ENCODE measurements at places on chromosomes 6 and 20.

GRCh38 chr20:18705910-18706309 lies 107.7 kb upstream of the SCP2D1 start:
- no peak for DNase-seq

DNA sequence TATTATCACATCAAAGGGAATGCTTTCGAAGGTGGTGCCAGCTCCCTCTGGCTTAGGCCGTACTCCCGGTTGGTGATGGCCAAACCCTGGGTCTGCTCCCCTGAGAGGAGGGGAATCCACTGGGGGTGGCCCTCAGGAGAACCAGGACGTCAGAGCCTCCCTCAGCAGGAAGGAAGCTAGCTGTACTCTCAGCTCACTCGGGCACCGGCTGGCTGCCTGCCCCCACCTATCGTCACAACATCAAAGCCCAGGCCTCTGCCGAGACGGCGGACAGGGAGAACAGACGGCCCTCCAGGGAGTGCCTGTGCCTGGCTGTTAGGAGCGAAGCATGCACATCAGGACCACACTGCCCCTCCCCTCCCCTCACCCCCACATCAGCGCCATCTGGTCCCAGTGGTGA lies 9.2 kb upstream of the PGC start:
- DNase-seq, result no peak

- DNase-seq, result no peak
Measured at GRCh38 chr6:7042654-7043545, 64.9 kb upstream of the RREB1 start.

DNA sequence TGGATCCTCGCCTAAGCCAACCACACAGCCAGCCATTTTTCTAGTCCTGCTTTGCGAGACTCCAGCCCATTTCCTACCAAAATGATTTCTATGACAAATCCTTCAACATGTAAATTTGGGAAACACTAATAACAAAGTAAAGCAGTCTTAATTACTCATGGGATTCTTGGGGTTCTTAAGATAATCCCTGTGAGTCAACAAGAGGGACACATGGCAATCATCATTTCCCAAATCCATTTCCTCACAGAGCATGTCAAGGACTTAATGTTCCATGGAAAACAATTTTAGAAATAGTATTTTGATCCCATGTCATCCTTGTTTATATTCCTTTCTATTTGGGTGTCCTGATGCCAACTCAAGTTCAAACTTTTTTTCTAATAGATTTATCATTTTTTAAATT lies 322.7 kb upstream of the NOX3 start:
- DNase-seq, result no peak

- no peak for DNase-seq
Measured at GRCh38 chr6:116562614-116563013, 8.7 kb upstream of the RWDD1 start.

GRCh38 chr6:110781522-110782214 lies 33.6 kb downstream of the CDK19 start:
- no peak for DNase-seq

- DNase-seq, result no peak
Measured at GRCh38 chr6:133244519-133244918, 3.4 kb downstream of the EYA4 start.

DNA sequence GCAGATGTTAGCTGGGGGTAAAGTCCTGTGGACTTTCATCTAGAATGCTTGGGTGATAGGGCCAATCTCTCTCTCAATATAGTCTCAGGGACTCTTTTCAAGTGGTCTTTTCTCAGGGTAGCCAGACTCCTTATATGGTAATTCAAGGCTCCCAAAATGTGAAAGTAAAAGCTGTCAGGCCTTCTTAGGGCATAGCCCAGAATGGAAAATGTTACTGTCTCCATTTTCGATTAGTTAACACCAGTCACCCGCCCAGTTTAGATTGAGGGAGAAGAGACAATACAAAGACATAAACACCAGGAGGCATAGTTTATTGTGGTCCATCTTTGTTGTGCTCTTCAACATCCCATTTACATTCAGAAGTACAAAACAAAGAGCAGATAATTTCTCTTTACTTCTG lies 295.8 kb downstream of the EPHA7 start:
- no peak for DNase-seq

- DNase-seq, result no peak
Measured at GRCh38 chr6:159701413-159701999, 8.5 kb upstream of the SOD2 start.

- no peak for DNase-seq
Measured at GRCh38 chr6:158122048-158122447, 46.0 kb downstream of the SERAC1 start.

- no peak for DNase-seq
Measured at GRCh38 chr20:17225851-17226409, 910 bp upstream of the PCSK2 start.

- DNase-seq, result no peak
Measured at GRCh38 chr6:139973669-139974344, 599.4 kb upstream of the CITED2 start.

GRCh38 chr6:114735025-114735735 lies 392.4 kb upstream of the HS3ST5 start:
- no peak for DNase-seq

DNA sequence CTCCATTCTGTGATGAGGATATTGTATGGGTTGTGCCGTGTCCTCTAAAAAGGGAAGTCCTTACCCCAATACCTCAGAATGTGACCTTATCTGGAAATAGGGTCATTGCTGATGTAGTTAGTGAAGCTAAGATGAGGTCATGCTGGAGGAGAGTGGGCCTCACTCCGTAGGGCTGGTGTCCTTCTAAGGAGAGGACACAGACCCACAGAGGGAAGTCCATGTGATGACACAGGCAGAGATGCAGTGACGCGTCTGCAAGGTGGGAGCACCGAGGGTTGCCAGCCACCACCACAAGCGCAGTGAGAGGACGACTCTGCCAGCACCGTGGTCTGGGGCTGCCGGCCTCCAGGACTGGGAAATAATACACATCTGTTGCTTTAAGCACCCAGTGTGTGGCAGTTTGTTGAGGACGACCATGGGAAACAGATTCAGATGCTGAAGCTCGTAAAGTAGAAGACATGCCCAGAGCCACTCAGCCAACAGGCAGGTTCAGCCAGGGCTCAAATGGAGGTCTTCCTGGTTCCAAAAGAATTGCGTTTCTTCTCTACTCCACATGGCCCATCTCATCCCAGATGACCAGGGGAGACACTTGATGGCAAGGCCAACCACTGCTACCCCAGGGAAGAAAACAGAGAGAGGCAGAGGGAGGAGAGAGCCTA lies 59.2 kb upstream of the DUSP22 start:
- no peak for DNase-seq
